ENCODE measurements at places on chromosomes 2 and 18.

- no peak for DNase-seq
Observed at GRCh38 chr2:157843081-157843480, 33.0 kb downstream of the ACVR1 start.

- DNase-seq = no peak
Observed at GRCh38 chr2:96751800-96752199, 8.9 kb upstream of the CNNM4 start.

GRCh38 chr2:135586148-135586547 is 54.9 kb downstream of the R3HDM1 start:
- DNase-seq = no peak

- DNase-seq = no peak
Observed at GRCh38 chr2:200239216-200239615, 67.3 kb upstream of the SPATS2L start.

DNA sequence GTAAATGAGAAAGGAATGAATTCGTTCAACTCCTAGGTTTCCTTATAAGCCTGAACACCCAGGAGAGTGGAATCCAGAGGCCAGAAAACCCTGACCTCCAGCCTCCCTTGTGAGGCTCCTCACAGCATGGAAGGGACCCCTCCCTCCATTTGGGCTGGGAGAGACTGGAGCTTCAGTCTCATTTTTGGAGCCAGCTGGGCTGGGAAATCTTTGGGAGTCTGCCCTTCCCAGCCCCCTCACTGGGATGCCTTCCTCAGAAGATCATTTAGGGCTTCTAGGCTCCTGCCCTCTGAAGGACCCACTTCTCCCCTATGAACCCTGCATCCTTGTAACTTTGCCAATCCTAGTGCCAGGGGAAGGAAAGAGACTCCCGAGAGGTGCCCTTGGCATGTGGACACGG is 346.1 kb downstream of the CYP26B1 start:
- DNase-seq = no peak

- no peak for DNase-seq
Observed at GRCh38 chr2:46277431-46278190, 19.6 kb upstream of the EPAS1 start.

GRCh38 chr18:38606841-38607240 is 1041.2 kb upstream of the CELF4 start:
- DNase-seq = no peak

DNA sequence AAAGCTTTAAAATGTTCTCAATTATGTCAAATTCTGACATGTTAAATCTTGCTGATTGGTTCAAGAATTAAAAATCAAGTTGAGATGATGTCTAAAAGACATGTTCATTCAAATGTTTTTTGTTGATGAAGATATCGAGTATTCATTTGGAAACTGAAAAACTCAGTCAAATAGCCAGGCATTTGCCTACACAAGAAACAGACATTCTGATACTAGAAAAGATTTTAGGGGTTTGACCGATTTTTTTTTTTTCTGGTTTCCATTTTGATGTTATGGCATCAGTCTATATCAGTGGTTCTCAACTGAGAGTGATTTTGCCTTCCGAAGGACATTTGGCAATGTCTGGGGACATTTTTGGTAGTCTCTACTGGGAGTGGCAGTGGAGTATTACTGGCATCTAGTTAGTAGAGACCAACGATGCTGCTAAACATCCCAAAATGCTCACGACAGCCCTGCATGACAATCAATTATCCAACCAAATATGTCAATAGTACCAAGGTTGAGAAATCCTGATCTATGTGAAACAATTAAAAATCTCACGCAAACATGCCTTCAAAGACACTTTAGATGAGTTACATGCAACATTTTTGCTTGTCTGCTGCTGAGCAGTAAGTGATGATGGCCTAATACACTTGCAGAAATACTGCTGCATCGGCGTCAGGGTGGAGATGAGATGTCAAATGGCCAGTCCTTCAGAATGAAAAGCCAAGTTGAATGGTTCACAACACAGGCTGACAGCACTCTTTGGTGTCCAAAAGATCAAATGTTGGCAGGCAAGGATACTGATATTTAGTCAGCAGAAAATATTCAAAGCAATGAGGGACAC is 12.5 kb downstream of the RASGRP3 start:
- no peak for DNase-seq

DNA sequence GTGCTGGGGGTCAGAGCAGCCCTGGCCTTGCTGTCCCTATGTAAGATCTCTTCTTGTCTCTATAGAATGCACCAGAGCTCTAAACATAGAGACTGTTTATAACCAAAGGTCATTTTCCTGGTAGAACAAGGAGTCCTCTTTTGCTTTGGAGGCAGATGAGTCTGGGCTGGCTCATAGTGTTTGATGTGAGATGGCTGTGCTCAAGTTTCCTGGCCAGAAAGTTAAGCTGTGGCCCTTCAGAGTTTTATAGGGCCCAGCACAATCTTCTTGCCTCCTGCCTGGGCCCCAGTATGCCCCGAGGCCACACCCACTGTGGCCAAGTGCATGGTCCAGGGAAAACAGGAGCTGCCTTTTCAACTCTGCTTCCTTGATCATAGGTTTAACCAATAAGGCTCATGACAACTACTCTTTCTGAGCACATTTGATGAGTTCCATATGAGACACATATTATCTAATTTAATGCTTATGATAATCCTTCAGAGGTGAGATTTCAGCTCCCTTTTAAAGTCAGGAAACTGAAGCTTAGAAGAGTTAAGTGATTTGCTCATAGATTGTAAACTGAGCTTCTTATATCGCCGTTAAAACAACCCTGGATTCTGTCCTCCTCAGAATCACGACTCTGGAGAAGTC is 66.3 kb downstream of the MYCN start:
- DNase-seq = no peak

DNA sequence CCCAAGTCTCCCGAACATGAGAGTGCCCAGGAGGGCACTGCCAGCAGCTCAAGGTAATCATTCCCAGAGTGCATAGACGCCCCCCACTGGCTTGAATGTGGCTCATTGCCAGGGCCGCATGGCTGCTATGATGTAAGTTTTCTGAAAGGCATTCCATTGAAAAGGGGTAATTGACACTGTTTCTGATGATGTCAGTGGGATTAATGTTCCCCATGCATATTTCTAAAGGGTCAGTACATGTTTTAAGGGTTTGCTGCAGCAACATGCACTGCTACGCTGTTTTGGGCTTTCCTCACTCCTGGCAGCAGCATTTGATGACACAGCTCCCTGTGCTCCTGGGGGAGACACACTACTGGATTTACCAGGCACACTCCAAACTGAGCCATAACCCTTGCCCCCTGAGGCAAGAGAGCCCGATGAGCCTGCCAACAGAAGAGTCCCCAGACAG is 36.7 kb downstream of the KIAA2012 start:
- DNase-seq = no peak

- no peak for DNase-seq
Observed at GRCh38 chr2:178273787-178274360, 79.6 kb downstream of the OSBPL6 start.

- DNase-seq = no peak
Observed at GRCh38 chr2:144501118-144501517, 18.8 kb downstream of the ZEB2 start.

DNA sequence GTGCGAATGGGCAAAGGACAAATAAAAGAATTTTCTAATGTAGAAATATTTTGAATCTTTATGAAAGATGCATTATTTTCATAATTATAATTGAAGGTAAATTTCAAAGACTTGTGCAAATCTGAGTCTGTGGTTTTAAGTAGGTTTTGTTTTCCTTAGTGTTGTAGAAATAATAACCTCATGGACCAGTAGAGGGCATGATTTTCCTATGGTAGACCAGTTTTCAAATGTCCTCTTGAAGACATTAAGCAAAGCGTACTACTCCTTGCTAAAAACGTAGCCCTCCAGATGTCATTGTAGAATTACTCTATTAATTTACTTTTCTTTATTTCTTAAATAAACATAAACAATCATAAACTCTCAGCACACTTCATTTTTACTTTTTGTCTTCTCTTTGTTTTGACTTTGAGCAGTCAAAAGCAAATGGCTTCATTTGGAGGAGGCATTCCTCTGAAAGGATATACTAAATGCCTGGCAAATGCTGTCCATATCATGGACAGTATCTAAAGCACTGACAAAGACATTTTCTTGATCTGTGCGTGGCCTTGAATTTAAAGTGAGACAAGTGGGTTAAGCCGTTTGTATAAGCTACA is 85.8 kb upstream of the FAM237A start:
- DNase-seq = no peak

DNA sequence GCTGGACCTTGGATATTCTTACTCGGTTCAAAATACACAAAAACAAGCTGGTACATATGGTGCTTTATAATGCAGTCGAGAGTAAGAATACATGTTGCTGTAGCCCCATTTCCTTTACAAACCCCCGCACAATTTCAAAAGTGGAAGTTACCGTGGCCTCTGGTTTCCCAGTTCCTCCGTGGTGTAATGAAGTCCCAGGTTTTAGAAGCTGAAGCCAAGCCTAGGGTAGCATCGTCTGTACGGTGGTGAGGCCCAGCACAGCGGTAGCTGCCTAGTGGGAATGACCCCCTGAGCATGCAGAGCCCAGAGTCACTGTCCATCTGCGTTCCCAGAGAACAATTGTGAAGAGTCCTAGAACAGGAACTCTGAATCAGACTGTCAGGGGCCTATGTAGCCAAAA is 171.8 kb downstream of the ASXL3 start:
- DNase-seq = no peak

GRCh38 chr18:68854786-68855391 is 57.0 kb downstream of the CCDC102B start:
- no peak for DNase-seq

GRCh38 chr18:41436772-41437171 is 518.3 kb upstream of the PIK3C3 start:
- DNase-seq = no peak

- DNase-seq = no peak
Observed at GRCh38 chr2:110883406-110883805, 151.0 kb downstream of the ACOXL start.

DNA sequence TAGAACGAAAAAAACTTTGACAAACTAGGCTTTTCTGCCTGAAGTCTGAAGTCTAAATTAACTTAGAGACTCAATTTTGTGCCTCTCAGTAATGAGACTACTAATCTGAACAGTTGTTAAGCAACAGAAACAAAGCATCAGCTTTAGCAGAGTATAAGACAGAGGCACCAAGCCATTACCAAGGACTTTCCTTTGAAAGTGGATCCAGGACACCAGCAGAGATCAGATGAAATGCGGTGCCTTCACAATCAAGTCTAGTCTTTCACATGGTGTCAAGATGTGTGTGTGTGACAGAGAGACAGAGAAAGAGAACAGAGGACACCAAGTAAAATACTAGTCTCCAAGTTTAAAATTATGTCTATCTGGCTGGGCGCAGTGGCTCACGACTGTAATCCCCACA is 1502.9 kb downstream of the LRP1B start:
- no peak for DNase-seq

DNA sequence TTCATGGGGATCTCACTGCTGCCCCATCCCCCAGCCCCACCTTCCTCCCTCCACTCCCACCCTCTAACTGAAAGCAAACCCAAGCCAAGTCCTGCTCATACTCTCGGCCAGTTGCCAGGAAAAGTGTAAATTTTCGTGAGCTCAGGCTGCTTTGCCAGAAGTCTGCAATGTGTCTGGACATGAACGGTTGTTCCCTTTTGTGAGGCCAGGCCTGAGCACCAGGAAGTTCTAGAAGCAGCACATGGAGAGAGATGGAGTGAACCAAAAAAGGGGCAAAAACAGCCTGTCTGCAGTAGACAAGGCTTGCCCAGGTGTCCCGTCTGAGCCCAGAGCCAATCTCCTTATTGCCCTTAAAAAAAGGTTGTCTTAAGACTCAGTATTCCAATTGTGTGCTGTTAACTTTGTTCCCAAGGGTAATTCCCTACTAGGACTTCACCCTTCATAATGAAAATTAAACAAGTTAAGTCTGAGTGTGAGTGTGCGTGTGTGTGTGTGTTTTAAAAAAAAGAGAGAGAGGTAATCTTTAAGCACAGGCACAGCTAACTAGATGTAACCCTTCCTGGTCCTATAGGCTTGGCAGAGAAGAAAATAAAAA is 247.1 kb downstream of the BCL11A start:
- DNase-seq = no peak

DNA sequence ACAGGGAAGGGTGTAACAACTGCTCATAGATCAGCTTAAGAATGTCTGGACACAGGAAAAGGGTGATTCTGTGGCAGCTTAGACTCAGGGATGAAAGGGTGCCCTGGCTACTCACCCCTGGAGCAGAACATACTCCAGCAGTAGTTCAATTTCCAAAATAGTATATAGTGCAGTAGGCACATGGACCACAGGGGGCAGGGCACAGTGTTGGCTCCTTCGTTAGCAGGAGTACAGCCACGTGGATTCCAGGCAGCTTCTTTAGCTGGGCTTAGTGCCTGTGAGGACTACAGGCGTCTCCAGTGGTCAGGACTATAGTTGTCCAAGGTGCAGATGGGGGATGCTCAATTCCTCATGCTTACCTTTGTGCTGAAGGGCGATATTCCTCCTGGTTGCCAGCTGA is 277.5 kb upstream of the DDX18 start:
- DNase-seq = no peak
